LHCN-M2 (cell line): ENCODE measurements at places on chromosomes 1 and 21. TPM values are rescaled to one million over a fixed set of nuclear protein-coding genes. Genes with fewer than 3 reads are reported as not detected.
A peak's percentile ranks its signal among the peaks of the same experiment; 100 is the strongest.

DNA sequence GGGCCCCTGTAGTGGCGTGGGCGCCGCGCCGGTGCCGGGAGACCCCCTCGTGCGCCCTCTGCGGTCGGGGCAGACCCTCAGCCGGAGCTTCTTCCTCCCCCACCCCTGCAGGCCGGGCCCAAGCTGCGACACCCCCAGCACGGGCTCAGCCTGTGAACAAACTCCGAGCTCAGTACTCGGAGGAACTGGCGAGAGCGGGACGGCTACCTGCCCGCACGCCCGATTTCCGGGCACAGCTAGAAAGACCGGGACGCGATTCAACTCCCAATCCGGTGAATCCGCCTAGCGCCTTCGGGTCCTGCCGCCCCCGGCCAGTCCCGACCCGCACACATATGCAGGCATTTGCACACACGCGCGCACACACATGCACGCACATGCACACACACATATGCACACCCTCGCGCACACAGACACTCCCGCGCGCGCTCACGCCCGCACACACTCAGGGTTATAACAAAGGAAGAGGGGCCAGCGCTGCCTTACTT is 580 bp upstream of the BLACAT1 start:
- no peak for DNase-seq

DNA sequence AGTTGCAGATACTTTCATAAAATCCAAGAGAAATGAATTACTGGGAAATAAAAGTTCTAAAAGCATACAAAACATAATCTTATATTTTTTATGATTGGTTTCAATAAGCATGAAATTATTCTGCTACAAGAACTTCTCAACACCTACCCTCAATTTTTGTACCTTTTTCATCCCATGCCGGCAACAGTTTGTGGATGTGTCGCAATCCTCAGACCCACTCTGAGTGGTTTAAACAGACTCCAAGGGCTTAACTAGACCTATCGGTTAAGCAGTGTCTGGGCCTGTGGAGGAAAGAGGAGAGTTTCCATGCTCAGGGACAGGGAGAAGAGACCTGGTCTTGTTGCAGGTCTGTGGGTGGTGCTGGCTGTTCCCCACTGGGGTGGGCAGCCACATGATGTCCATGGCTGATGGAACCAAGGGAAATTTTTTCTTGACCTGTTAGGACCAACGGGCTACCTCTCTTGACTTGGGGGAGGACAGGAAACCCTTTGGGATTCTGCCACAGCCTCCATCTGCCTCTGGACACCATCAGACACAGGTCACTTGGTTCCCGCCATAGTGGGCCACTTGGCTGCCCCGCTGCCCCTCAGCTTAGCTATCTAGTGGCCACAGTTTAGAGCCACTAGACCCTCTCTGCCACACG is 81.1 kb upstream of the CLDN14 start:
- no peak for DNase-seq

DNA sequence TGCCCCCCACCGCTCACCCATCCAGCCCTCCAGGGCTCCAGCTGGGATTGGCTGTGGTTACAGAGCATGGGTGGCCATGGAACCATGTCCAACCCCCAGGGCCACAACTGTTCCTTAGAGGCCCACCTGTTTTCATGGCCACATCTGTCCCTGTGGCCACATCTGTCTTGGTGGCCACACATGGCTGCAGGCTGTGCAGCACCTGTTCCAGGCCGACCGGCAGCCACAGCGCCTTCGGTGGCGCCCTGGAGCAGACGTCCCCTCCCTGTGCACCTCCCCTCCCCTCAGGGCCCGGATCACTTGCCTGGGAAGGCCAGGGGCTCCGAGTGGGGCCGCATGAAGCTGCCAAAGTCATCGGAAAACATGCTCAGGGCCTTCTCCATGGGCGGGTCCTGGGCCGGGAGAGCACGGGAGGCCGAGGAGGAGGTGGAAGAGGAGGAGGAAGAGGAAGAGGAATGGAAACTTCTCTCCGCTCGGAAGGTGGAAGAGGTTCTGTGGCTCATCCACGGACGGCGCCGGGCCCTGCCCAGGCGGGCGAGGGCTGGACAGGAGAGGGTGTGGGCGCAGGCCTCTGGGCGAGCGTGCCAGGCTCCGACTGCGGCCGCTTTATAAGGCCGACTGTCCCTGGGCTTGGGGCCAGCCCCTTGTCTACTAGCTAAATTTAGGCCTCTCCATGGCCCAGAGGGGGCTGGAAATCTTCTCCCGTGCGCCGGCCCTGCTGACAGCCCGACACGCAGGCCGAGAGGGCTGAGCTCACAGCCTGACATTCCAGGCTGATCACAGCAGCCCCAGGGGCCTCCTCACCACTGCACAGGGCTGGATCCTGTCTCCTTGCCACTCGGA is at the start of gene HSPB7:
Gene HSPB7 (minus strand): TSS at position 583 of the 843 bp plus-strand sequence. CDS start 80 bp downstream, at position 503.
- peak; percentile 67 for DNase-seq

The RGS8 gene
- not detected in 2 replicates for total RNA-seq

The THEM4 gene
- total RNA-seq, result 20.3 and 22.8 TPM in 2 replicates

- DNase-seq, result peak; percentile 62
Measured at GRCh38 chr1:236063919-236064673, 794 bp downstream of the NID1 start.

- DNase-seq, result no peak
Measured at GRCh38 chr1:147072482-147073432, 99.5 kb downstream of the PRKAB2 start.

The TEX35 gene
- total RNA-seq, result 0.11 TPM in 1 of 2 replicates, not detected in the other

The FAM110D gene
- total RNA-seq, result not detected in 2 replicates

The PTAFR gene
- total RNA-seq, result under 0.01 TPM in 1 of 2 replicates, not detected in the other

- no peak for DNase-seq
Measured at GRCh38 chr1:25771221-25772114, 28.5 kb upstream of the SELENON start.

The WNT3A gene
- not detected in 2 replicates for total RNA-seq

- DNase-seq, result no peak
Measured at GRCh38 chr1:18583326-18583941, 47.2 kb upstream of the PAX7 start.

DNA sequence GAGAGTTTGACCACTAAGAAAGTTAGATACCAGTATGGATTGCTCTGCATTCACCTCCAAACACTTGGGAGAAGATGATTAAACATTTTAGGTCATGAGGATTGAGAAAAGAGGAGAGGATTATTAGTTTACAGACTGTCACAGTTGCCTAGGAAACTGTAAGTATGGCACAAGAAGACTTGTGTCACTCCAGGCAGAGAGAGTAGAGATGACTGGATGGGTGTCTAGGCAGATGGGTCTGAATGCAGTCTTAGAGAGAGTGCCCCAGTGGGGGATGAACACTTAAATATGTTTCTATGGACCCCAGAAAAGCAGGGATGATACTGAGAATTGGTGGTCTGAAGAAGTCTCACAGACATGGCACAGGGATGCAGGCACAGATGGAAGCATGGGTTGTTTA is 477.6 kb upstream of the B3GALT2 start:
- DNase-seq, result no peak

GRCh38 chr1:113168946-113169345 is 95.9 kb downstream of the LRIG2 start:
- no peak for DNase-seq

DNA sequence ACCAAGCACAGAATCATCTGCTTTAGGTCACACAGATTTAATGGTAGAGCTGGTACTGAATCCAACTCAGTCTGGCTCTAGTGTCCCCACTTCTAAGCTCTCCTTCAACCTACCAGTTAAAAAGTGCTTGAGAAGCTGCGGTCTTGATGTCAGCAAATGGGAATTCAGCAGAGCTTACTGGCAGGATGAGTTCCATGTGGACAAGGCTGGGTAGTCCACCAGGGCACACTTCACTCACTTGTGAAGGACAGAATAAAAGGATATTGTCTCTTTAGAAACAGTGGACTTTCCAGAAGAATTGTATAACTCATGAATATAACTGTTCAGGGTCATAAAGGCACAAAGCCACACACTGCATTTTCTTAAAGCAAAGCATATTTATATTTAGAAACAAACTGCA is 35.1 kb upstream of the GUCA2B start:
- DNase-seq, result no peak

- DNase-seq, result peak; percentile 69
Measured at GRCh38 chr1:50348449-50349241, 74.6 kb downstream of the DMRTA2 start.

DNA sequence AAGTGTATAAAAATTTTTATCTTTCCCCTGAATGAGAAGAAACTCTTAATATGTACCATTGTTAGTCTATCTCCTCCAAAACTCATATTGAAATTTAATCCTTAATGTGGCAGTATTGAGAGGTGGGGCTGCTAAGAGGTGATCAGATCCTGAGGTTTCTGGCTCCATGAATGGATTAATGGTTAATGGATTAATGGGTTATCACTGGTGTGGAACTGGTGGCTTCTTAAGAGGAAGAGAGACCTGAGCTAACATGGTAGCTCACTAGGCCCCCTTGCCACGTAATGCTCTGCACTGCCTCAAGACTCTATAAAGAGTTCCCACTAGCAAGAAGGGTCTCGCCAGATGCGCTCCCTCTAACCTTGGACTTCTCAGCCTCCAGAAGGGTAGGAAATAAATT is 70.6 kb upstream of the ZBTB18 start:
- no peak for DNase-seq

GRCh38 chr21:42063571-42064521 is 7.3 kb upstream of the UMODL1 start:
- DNase-seq, result no peak
